ENCODE measurements at places on chromosomes 5 and 9.

- DNase-seq, result no peak
Measured at GRCh38 chr9:124017051-124017928, 5.7 kb downstream of the LHX2 start.

DNA sequence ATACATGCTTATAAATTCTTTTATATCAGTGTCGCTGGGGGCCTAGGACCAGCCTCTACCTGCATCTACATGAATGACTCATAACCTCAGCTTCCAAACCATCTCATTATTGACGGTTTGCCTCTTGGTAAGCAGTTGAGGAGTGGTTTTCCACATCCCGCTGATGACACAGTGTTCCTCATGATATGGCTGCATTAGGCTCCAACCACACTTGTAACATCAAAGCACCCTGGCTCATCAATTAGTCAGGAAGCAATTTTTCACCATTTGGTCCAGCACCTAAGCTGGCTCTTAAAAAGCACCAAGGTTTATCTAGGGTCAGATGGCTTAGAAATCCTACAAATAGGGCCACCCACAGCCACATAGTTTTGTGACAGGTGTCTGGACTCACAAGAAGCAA, 402.4 kb downstream of the ARHGEF28 start:
- DNase-seq, result no peak

DNA sequence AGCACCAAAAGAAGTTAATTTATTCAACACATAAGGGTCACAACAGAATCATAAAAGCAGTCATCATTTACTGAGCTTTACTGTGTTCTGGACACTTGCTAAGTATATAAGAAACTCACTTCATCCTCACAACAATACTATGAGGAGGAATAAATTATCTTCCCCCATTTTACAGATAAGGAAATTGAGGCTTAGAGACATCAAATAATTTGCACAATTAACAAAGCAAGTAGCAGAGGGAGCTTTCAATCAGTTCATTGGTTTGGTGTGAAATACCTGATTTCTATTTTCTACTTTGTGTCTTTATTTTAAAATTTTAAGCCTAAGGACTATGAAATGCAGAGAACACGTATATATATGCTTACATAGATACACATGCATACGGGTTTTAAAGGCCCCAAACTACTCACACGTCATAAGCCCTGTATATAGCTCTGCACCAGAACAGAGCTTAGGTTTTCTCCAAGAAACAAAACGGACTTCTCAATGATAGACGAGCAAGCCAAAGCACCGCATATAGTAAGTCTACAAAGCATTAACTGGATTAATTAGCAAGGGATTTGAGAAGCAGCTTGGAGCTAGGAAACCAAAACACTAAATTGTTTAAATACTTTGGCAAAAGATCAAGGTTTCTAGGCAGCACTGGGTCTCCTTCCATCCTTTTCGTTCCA, 95.6 kb downstream of the DENND1A start:
- no peak for DNase-seq

DNA sequence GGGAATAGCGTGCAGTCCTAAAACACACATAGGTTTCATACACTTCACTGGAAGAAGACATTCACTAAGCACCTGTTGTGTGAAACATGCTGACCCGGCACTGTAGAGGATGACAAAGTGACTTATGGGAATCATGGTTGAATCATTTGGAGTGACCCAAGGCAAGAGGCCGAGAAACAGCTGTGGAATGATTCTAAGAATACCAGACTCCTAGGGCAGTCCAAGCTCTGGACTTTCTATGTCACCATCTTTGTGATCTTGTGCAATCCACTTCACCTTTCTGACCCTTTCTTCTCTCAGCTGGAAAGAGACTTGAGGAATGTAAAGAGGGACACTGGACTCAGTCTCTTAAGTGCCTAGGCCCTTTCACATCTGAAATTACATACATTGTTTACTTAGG, 13.1 kb downstream of the MSANTD3 start:
- DNase-seq, result no peak

- DNase-seq, result no peak
Measured at GRCh38 chr5:10786835-10787234, 25.8 kb upstream of the DAP start.

- no peak for DNase-seq
Measured at GRCh38 chr9:101387871-101388506, 3.2 kb upstream of the BAAT start.

DNA sequence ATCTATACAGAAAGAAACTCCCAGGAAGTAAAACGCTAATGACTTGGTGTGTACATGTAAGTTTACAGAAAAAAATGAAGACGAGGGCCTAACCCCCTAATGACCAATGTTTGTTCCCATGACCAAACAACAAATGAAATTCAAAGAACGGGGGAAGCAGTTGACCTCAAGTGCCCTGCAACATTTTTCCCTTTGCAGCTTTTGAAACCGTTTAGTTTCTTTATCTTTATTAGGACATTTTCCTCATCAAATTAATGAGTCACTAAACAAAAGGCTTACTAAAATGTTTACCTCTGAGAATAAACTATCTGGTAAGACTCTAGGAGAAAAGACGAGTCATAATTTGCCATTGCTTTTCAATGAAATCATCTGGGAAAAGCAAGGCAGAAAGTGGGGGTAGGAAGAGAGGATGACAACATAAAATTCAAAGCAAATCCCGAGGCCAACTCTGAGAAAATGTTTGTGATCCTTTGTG, 57.4 kb downstream of the LHFPL2 start:
- DNase-seq, result no peak

DNA sequence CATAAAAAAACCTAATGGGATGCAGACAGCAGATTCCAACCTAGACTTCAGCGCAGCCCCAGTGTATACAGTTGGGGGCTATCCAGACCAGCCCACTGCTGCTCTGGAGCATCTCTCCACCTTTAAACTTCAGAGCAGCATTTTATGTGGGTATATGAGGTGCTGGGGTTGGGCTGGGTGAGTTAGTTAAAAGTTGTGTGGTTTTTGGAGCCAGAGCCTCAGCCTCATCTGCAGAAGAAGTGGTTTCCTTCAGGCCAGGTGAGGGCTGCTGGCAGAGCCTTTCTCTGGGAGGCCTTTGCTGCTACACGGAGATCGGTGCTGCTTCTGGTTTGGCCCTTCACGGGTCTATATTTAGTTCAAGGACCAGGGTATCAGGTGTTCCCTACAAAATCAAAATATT, 228.3 kb downstream of the PDZD2 start:
- DNase-seq, result no peak

DNA sequence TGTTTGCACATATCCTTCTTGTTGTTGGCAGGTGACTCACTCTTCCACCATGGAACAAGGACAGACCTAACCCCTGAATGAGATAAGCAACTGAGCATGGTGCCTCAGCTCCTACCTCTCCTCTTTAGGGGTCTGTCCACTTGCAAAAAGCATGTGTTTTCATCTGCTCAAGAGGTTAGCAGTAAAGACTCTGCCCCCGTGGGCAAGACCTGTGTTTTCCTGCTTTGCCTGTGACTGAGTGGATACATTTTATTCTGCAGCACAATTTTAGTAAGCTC, 111.0 kb upstream of the LIFR start:
- DNase-seq, result no peak

Data from stimulated activated CD8-positive, alpha-beta memory T cell treated with anti-CD3 and anti-CD28 coated beads, Interleukin-7, amount 100 ng/mL, for 4 hours (primary cell).